Neural progenitor cell (in vitro differentiated cells): ENCODE measurements at places on chromosomes 4 and X. TPM values are rescaled to one million over a fixed set of nuclear protein-coding genes. Genes with fewer than 3 reads are reported as not detected.

DNA sequence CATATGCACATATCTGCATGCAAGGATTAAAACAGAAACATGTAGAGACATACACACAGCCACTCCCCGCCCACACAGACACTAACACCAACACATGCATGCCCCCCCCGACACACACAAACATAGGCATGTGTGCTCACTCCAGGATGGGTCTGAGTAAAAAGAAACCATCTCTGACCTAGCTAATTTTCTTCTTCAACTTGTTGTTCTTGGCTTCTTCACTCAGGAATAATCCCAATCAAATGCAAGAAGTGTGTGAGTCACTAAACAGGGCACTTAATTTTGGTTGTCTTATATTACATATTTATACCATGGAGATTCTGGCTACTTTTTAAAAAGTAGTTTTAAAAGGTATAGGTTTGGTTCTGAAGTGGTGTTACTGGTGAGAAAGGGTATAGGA lies 28.3 kb downstream of the ENOX2 start:
- DNase-seq, result no peak

DNA sequence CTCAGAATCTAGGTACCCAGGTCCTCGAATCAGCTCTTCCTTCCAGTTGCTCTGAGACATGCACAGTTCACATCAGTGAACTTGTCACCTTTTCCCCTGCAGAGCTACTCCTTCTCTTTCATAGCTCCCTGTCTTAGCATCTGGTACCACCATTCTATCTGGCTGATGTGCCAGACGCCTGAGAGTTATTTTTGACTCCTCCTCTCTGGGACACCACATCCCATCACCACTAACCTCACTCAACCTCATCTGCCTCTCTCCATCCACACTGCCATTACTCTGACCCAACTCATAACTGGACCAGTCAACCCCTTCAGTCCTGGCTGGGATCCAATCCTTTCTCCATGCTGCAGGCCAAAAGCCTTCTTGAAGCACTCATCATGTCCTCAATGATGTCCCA lies 44.5 kb downstream of the SLC2A9 start:
- no peak for DNase-seq

- no peak for DNase-seq
These were observed 99.8 kb downstream of the ARHGAP10 start for GRCh38 chr4:147831551-147832171.

DNA sequence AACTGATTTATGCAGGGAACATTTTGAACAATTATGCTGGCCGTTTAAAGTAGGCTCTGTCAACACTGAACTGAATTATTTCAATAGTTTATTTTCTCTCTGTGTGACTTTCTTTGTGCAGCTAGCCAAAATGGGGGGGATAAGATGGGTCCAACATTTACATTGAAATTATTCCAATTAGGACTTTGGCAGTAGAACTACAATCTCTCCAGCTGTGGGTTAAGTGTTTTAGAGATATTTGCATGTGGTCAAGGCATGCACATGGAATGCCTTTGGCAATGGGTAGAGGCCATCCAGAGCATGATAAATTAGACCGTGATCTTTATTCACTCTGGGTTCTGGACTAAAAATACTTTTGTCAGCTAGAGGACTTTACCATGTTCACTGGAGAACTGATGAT lies 107.9 kb upstream of the ELOVL6 start:
- DNase-seq, result no peak

- DNase-seq, result no peak
These were observed 6.2 kb downstream of the NAT8L start for GRCh38 chr4:2065106-2065930.

DNA sequence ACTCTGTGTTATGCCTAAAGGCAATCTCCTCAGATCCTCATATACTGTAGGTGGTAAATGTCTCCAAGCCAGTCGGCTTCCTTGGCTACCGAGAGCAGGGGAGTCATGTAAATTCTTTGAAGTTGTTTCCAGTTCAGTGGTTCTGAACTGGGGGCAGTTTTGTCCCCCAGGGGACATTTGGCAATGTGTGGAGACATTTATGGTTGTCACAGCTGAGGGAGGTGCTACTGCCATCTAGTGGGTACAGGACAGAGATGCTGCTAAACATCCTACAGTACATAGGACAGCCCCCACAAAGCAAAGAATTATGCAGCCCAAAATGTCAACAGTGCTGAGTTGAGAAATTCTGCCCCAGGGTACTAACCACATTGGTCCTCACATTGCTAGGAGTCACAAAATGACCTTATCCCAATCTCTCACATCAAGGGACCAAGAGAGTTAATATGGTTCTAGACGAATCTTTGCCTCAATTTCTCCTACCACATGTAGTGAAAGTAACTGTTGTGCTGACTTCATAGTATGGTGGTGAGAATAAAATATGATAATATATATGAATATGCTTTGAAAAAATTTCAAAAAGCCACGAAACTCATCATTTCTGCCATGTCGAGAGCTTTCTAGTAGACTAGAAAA lies 104.4 kb upstream of the ARHGAP24 start:
- DNase-seq, result peak; percentile 67

DNA sequence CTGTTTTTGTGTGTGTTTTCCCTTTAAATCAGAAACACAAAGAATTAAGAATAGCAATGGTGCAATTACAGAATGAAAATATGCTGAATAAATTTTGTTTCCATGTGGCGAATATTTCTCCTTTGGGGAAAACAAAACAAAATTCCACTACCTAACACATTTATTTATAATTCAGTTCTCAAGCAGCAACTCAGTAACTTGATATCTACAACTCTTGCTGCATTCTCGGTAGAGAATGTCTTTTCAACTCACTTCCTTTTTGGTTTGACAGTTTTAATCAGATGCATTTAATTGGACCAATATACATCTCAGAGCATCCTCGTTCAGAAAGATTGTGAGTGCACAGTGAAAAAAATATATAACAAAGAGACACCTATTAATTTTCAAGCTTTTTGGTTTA lies 30.8 kb downstream of the ZNF827 start:
- no peak for DNase-seq

DNA sequence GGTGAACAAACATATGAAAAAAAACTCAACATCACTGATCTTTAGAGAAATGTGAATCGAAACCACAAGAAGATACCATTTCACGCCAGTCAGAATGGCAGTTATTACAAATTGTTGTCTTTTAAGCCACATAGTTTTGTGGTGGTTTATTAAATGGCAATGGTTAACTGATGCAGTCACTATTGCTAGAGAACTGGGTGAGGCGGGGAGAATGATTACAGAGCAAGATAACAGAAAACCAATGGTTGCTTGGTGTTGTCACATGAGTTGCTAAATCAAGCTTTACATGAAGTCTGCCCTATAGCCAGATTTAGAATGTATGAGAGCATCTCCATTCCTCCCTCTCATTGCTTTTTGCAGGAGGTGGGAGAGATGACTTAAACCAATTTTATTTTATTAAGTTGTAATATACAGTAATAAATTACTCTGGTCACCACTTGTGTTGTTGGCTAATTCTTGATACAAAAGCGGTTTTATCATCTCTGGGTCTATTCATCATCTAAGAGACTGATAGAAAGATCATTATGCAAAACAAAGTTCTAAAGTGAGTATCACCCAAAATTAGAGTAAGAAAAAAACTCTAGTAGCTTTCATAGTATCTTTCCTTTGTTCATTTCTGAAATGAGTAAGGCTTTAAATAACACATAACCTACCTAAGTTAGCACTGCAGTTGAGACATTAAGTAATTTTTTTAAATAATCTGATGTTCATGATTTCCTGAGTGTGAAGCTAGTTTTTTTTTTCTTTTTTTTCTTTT lies 859.5 kb downstream of the STIM2 start:
- no peak for DNase-seq

GRCh38 chrX:48938721-48939425 lies 18.5 kb downstream of the OTUD5 start:
- DNase-seq, result no peak

USP17L22 gene
- not detected in 2 replicates for total RNA-seq

MID2 gene
- total RNA-seq, result 1.2 and 3.8 TPM in 2 replicates

FGF13 gene
- 19.2 and 23.8 TPM in 2 replicates for total RNA-seq

MAGEB10 gene
- not detected in 2 replicates for total RNA-seq

GPR143 gene
- 10.6 and 13.6 TPM in 2 replicates for total RNA-seq

SETD7 gene
- 4.9 and 8.2 TPM in 2 replicates for total RNA-seq

CYTL1 gene
- 1.1 and 3.1 TPM in 2 replicates for total RNA-seq

ALAS2 gene
- total RNA-seq, result 0.31 TPM in 1 of 2 replicates, not detected in the other
